ENCODE measurements at places on chromosomes 13 and 19.

GRCh38 chr19:53246498-53246897 lies 8.2 kb downstream of the ZNF677 start:
- DNase-seq: no peak

DNA sequence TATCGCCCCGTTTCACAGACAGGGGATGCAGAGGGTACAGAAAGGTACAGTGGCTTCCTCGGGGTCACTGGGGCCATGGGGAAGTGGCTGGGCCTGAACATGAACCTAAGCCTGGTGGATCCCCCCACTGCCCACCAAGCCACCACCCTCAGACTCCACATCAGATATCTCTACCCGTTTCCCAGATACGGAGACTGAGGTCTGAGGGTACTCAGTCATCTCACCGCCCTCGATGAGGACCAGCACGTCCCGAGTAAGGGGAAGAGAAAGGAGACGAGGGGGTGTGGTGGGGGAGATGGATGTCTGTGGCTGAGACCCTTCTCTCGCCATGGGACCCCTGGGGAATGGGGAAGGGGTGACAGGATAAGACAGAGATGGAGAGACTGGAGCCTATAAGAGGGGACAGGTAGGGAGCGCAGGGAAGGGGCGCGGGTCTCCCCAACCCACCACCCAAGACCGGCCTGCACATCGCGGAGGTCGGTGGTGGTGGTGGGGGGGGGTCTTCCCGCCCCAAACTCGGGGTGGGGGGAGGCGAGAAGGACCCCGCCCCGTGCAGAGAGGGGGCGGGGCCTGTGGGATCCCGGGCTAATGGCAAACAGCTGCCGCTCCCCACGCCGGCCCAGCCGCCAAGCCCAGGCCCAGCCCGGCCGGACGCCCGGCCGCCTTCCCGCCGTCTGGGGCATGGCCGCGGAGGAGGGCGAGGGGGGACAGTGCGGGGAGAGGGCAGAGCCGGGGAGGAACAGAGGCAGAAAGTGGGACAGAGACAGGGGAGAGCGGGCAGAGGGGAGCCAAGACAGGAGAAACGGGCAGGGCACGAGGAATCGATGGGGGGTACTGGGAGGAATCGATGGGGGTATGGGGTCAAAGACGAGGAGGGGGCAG lies 698 bp downstream of the KANK2 start:
- DNase-seq: no peak

GRCh38 chr13:21676611-21677021 lies 5.7 kb downstream of the FGF9 start:
- DNase-seq: no peak

GRCh38 chr13:97225533-97225932 lies 3.4 kb downstream of the MBNL2 start:
- DNase-seq: no peak

DNA sequence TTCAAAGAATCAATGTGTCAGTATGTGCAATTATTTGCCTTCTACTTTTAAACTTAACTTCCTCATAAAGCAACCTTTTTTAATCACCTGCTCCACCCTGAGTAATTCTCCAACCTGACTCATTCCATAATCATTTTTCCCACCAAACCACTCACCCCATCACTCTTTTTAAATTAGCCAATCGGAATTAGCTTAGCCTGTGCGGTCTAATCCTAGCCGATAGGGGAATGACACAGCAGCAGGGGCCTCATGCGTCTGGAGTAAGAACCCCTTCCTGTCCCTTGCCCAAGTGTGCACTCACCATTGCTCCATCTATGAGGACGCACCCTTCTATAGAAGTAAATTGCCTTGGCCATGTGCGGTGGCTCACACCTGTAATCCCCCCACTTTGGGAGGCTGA lies 27.4 kb upstream of the ZNF83 start:
- DNase-seq: no peak

DNA sequence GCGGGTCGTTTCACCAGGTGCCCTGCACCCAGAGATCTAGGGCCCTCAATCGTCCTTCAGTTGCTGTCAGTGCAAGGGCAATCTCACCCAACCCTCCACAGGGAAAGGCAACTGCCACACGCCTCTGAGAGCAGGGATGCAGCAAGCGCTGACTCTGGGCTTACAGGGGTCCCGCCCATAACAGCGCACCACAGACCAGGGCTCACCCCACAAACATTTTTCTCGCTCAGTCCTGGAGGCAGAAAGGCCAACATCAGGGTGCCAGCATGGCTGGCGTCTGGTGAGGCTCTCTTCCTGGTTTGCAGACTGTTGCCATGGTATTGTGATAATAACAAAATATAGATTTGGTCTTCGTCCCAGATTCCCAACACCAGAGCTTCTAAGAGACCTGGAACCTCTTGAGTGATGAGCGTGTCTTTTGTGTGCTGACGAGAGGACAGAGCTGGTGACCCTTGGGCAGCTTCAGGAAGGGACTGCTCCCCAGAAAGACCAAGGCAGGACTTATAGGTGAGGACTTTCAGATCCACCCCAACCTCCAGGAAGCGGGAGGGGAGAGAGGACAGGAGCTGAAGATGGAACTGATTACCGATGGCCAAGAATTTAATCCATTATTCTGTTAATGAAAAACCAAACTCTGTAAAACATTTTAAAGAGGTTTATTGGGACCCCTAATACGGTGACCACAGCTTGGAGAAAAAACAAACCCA lies 51.3 kb downstream of the C13orf46 start:
- DNase-seq: no peak

DNA sequence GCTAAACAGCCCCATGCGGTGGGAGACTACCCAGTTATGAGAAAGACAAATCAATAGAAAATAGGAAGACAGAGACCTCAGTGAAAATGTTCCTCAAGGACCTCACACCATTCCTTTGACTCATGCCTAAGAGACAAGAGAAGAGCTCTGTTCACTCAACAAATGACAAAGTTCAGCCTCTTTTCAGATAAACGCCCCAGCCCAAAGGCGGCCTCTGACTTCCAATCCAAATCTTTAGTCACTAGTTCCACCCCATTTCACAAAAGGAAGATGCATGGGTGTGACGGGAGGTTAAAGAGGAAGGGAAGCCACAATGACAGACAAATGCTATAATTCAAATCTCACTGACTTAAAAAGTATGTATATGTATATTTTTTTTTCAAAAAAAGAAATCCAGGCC lies 8.1 kb downstream of the CARS2 start:
- DNase-seq: no peak

DNA sequence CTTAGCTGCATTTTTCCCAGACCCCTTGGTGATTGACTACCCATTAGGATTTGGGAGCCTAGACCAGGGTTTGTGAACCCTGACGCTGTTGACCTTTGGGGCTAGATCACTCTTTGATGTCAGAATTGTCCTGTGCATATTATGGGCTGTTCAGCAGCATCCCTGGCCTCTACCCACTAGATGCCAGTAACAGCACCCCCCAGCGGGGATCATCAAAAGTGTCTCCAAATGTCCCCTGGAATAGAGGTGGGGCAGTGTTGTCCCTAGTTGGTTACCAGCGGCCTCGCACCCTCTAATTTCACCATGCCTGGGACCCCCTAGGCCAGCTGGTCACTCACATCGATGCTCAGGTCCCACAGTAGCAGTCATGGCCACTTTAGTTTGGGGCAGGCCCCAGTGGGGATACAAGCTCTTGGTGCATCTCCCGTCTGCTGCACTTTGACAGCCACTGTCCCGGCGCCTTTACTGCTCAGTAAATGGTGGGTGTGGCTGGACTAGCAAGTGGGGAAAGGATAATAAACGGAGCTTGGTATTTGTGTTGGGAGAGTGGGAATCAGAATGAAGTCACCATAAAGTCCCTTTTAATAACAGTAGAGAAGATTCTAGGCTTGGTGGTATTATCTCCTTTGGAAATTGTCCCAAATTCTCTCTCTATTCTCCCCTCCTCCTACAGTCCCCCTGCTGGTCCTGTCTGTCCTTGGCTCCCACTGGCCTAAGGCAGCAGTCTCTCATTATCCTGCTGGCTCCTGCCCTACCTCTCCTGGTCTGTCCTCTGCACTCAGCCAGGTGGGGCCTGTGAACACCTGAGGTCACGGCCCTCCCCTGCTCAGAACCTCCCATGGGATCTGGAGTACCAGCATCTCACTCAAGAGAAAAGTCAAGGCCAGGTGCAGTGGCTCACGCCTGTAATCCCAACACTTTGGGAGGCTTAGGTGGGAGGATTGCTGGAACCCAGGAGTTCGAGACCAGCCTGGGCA lies 80.6 kb downstream of the SIPA1L3 start:
- DNase-seq: no peak

DNA sequence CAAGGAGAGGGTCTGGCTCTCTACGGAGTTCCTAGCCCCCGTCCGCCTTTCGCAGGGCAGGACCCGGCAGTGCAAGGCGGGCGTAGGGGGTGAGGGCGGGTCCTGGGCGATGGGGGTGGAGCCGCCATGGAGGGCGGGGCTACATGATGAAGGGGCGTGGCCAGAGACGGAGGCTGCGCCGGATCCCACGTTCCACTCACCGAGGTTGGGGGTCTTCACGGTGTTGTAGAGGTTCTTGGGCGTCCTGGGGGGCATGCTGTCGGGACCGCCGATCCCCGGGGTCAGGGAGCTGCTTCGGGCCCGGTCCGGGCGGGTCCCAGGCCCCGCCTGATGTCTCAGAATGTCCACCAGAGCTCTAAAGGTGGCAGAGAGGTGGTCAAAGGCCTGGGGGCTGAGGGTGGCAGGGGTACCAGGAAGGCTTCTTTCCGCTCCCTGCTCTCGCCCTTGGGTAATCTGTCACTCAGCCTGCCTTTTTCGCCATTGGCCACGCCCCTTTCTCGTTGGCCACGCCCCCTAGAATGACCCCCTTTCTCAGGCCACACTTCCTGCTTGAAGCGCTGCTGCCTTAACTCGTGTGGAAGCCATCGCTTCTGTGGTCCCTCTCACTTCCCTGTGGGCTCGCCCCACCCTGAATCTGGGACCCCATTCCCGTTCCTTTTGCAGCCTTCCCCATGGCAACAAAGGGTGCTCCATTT lies 2.5 kb downstream of the SHISA7 start:
- DNase-seq: no peak

DNA sequence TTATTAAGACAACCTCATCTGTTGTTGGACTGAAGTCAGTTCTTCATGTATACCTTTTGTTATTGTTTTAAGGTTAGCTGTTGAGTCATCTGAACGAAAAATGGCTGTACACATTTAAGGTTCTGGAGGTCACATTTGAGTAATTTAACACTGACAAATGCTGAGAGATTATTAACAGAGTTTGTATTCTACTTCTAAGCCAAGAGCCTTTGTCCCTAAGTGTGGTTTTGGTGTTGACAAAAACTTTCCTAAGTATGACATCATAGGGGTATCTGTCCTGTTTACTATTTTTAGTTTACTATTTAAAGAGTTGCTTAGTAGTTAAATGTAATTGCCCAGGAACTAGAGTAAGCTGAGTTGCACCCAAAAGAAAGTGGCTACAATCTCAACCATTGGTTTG lies 71.9 kb downstream of the CDK8 start:
- no peak for DNase-seq

GRCh38 chr19:6754136-6754535 lies 13.1 kb downstream of the SH2D3A start:
- DNase-seq: no peak

GRCh38 chr13:113732176-113732960 lies 26.7 kb upstream of the TMEM255B start:
- no peak for DNase-seq

DNA sequence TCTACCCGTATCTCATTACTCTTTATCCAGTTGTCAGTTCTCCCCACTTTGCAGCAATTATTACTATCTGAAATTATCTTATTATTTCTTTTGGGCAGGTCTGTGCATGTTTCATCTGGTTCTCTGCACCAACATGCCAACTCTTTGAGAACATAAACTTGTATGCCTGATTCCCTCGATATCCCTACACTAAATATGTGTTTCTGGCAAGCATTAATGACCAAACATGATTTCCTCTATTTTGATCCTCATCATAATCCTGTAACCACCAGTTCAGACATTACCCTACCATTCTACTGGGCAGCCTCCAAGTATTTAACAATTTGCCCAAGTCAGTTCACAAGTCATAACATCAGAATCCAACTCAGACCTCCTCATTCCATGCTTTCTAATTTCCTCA lies 426.1 kb downstream of the FOXO1 start:
- no peak for DNase-seq

DNA sequence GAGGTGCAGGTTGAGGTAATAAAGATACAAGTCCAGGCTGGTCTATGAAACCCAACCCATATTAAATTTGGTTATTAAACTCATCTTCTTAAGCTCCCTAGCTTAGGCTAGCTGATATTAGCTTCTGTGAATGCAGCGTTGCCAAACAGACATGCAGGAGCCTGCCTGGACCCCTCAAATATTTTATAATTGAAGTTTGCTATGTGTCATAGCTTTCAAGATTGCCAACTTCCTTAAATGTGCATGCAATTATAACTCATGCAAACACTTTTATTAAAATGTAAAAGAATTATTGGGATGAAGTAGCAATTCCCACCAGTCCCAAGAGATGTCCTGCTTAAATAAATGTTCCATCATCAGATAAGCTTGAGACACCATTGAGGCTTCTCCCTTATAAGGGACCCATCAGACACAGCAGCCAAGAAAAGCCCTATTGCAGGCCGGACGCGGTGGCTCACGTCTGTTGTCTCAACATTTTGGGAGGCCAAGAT lies 51.3 kb downstream of the MBNL2 start:
- DNase-seq: no peak

DNA sequence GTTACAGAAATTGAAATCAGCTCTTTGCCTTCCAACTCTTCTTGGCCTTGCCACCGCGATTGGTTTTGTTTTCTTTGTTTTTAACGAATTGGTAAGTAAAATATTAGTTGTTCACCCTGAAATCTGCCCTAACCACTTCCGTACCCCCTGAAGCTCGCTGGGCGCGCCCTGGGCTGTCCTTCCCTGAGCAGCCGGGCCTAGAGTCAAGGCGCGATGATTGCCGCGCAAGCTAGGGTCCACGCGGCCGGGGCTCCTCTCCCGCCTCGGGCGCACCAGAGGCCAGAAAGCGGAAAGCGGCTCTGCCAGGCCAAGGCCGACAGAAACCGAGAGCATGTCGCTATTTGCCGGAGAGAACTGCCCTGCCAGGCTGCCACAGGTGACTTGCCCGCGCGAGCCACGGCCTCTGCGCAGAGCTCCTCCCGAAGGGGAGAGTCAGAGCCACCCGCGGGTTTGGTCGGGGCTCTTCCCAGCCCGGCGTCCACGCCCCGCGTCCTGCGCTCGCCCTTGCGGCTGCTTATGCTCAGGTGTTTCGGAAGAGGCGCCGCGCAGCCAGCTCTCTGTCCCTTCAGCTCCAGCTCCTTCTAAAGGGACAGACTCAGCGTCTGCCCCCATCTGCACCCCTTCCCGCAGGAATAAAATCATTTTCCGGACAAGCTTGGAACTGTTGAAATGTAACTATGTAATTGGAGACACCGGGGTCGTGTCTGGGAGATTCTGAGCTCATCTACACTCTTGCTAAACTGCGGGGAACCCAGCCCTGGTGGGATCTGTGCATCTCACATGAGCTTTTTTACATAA lies 6.6 kb upstream of the CDX2 start:
- DNase-seq: no peak

GRCh38 chr13:98537740-98538139 lies 39.2 kb downstream of the STK24 start:
- peak; percentile 86 for DNase-seq

GRCh38 chr19:38095411-38096308 lies 128.4 kb downstream of the DPF1 start:
- DNase-seq: peak; percentile 63

Measured in Jurkat, Clone E6-1 (cell line).